ENCODE measurements at places on chromosomes 5 and 9.

- no peak for DNase-seq
Measured at GRCh38 chr5:131609774-131610173, 25.3 kb downstream of the RAPGEF6 start.

- no peak for DNase-seq
Measured at GRCh38 chr9:136521537-136521936, 24.3 kb downstream of the NOTCH1 start.

DNA sequence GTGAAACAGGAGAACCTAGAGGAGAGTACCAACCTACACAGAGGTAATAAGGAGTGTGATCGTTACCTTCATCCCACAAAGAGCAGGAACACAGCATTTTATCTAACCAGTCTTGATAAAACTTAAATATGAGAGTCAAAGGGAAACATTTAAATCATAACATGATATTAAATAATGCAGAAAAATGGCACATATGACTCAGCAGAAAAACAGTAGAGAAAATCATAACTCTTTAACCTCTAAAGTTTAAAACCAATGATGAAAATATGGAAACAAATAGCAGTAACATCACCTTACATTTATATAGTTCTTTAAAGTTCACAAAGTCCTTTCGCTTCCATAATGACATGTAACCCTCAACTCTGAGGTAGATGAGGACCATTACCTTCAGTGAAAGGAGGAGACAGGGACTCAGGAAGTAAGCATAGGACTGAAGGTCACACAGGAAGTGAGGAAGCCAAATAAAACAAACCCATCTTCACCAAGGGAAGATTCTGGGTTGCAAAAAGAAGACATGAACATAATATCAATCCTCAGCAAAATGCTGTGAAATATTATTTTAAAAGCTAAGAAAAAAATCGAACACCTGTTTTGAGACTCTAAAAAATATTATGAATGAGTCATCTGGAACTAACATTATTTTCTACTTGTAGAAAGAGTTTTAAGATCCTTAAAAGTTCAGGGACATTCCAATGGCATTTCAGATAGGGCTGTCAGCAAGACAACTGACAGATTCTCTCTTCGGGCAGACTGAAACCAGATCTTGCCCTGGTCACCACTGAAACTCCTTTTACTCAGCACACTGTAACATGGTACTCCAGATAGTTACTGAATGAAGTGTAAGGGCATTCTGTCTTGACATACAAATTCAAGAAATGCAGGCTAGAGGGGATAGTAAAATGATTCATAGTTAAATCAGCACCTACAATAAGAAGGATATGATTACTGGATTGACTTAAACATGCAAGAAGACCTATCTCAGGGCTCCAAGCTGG, 148.5 kb downstream of the EPB41L4A start:
- DNase-seq, result no peak

DNA sequence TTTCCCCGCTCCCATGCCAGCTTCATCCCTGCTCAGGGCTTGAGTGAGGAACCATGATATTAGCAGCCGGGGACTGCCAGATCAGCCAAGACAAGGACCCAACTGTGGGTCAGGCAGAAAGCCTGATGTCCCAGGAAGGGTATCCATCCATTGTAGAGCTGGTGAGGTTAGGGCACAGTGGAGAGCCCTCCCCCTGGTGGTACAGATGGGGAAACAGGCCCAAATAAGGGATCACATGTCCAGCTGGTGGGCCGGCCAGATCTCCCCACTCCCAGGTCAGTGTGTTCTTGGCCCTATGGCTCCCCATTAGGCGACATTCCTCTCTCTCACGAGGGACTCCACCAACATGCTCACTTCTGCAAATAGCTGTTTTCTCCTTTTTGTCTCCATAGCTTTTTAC, 9.0 kb downstream of the CDX1 start:
- DNase-seq, result peak; percentile 48

DNA sequence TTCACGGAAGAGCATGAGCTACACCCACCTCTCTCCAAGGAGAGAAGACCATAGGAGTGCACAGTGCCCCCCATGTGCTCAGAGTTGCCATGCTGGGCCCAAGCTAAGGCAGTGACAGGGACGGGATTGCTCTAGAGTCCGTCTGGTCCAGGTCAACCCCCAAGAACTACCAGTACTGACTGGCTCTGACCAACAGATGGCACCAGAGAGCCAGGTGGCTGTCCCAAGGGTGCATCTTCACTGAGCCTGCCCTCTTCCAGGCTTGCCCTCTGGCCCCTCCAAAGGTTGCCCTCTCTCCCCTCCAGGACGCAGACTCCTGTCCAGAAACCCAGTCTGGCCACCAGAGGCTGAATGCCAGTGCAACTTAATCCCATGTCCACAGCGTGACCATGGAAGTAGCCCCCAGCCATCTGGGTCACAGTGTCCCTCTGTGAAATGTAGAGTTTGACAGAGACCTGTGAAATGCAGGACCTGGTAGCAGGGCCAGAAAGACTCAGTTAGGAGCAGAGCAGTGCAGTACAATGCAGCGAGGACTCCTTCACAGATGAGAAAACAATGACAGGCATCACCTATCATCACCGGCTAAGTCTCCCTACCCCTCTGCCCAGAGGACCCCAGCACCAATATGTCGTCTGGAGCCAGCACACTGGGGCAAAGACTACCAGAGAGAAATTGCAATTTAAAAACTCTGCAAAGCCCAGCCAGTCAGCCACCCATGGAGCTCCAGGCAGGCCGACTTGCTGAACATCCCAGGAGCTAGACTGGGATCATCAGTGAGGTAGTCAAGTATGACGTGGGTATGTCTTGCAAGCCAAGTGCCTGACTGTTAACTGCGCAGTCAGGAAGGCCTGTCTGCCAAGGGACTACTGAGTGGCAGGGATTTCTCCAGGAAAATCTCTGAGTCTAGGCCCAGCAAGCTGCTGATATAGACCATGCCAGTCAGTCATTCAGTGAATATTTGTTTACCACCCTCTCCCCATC, 7.7 kb upstream of the SKP1 start:
- DNase-seq, result peak; percentile 77

GRCh38 chr5:116296335-116297072, 211.7 kb downstream of the COMMD10 start:
- DNase-seq, result no peak

DNA sequence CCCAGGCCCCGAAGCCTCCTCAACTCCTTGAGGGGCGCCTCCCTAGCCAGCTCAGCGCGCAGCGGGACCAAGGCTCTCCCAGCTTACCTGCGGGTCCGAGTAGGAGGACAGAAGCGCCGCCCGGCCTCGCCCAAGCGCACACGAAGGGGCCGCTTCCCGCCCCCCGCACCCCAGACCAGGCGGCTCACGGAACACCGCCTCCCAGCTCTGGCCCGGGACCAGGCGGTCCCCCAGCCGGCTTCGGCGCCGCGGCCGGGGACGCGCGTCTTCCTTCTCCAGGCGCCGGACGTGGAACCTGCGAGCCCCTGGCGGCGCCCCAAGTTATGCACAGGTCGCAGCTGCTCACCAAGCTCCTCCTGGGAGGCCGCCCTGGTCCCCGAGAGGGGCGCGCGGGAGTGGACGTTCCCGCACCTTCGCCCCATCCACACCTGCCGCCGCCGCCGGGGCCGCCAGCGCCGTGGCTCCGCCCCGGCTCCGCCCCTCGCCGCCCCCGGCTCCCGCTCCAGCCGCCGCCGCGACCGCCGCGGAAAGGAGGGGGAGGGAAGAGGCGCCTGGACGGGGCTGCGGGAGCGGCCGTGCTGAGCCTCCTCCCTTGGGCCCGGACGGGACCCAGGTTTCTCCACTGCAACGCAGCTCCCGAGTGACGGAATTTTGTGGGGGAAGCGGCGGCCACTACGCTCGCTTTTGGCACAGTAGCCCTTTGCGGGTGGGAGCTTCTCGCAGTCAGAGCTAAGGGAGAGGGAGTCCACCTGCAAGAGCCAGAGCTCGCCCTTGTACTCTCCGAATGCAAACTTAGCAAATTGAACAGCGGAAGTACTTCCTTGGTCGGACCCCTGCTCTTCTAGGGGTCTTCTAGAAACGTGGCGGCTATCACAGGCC, 77.5 kb upstream of the IFNE start:
- no peak for DNase-seq

DNA sequence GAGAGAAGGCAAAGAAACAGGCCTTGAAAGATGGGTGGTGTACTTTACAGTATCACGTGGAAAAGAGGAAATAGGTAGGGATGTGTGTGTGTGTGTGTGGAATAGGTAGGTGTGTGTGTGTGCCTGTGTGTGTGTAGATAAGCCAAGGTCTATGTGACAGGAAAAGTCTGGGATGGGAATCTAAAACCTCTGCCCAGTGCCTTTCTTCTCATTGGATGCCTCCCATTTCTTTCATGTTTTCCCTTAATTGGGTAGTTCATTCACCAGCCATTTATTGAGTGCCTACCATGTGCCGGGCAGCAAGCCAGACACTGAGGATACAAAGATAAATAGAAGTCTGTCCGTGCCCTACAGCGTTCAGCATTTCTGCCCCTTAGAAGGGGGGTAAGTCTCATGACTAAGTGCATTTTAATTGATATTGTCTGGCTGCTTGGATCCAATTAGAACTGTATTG, 1.0 kb downstream of the URM1 start:
- DNase-seq, result no peak

GRCh38 chr9:114861922-114862605, 56.2 kb upstream of the TNFSF15 start:
- DNase-seq, result no peak

DNA sequence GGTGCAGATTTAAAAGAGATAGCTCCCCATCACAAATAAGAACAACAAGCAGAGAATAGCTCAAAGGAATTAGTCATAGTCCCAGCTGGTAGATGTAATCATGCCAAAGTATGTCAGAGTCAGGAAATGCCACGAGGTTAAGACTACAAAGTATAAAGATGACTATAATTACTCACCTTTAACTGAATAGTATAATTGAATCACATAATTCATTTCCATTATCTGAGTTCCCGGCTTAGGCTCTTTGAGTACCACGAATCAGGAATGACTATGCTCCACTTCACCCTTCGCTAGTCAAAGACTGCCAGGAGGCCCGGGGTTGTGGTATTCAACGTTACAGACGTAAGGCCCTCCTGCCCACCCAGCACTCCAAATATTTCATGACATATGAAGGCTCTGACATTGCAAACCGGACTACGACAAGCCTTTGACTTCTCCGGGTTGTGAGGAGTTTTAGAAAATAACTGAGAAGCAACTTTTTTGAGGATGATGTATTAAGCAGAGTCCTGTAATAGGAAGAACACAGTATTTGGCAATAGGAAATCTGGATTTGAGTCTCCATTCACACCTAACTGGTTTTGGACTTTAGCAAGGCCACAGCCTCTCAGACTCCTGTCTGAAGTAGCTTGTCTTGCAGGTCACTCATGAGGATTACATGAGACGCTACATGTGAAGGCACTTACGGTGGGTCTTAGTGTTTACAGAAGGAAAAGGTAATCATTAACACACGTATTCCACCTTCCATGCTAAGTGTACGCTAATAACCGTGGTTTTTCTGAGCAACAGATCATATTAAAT, 64.6 kb downstream of the ENC1 start:
- peak; percentile 31 for DNase-seq

GRCh38 chr5:9473624-9474023, 72.3 kb downstream of the SEMA5A start:
- DNase-seq, result no peak

- no peak for DNase-seq
Measured at GRCh38 chr5:154576429-154576806, 98.4 kb upstream of the HAND1 start.

GRCh38 chr5:178284093-178284675, 51.6 kb upstream of the PHYKPL start:
- DNase-seq, result no peak

- peak; percentile 52 for DNase-seq
Measured at GRCh38 chr5:171336521-171337209, 27.6 kb downstream of the TLX3 start.

- DNase-seq, result peak; percentile 9
Measured at GRCh38 chr5:72109625-72110024, 2.4 kb downstream of the MAP1B start.

DNA sequence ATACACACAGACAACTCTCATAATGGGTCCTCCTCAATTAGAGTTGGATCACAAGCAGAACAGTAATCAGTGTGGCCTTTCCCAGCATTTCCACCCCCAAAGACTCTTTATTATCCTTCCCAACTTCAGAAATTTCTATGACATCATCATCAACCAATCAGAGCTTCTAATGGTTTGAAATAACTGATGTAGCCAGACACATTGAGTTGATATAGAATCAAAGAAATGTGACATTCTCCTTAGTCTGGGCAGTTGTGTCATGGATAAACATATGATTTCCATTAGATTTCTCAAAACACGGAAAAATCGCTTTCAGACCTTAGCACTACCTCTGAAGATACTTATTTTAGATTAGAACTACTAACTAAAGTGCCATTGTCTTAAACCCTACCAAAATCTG, 75.7 kb upstream of the NFIB start:
- no peak for DNase-seq

DNA sequence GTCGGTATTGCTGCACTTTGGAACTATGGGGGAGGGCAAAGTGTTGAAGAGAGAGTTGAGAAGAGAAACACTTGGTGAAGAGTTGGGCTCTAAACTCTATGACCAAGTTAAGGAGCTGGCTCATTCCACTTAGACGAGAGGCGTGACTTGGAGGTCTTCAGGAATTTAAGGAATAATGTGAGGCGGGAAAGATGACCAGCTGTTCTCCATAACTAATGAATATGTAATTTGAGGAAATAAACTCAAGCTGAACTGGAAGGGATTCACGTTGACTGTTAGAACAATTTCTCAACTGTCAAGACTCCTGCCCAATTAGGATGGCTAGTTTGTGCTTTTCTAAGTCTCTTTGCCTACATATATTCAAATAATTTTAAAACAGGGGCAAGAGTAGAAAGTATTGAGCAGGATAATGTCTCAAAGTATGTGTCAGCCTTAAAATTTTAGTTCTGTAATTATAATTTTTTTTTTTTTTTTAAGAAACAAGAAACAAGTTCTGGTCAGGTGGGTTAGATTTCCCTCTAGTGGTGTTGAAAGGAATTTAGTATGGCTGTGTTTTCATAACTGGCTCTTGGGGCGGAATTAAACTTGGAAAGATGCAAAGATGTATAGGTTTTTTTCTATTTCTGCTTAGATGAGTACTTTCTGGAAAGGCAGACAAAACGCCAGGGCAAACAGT, 33.4 kb downstream of the TMEM252 start:
- DNase-seq, result peak; percentile 22
